ENCODE measurements at places on chromosomes 4 and X. TPM values are rescaled to one million over a fixed set of nuclear protein-coding genes. Genes with fewer than 3 reads are reported as not detected.

Gene SPANXN4
- total RNA-seq, result not detected

Gene MAOB
- 0.30 TPM for total RNA-seq

Gene AVPR2
- total RNA-seq, result 2.7 TPM

GRCh38 chr4:1242506-1243450 lies 6.2 kb downstream of the CTBP1 start:
- no peak for DNase-seq

GRCh38 chr4:20987191-20987590 lies 286.9 kb downstream of the PACRGL start:
- DNase-seq, result no peak

DNA sequence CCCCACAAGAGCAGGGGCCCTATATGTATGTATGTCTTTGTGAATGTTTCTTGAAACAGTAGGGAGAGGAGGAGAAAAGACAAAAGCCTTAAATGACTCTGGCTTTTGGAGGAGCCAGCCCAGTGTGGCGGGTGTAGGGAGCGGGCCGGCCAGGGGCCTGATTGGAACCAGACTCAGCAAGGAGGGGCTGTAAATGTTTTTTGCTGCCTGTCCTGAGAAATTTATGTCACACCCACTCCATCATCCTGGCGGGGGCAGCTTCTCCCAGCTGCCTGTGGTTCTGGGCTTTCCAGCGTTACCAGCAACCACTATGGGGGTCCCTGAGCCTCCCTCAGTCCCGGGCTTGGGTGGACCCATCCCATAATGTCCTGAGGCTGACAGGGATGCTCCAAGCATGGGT lies 130.8 kb downstream of the PJA1 start:
- no peak for DNase-seq

All from M059J (cell line).